ENCODE measurements at places on chromosomes 5 and 9.

GRCh38 chr5:115329475-115329874 is 33.0 kb upstream of the CCDC112 start:
- DNase-seq, result no peak

- no peak for DNase-seq
These were observed 29.7 kb upstream of the AUH start for GRCh38 chr9:91391412-91391811.

GRCh38 chr5:102767862-102768261 is 12.8 kb downstream of the PAM start:
- DNase-seq, result no peak

- DNase-seq, result no peak
These were observed 233.6 kb downstream of the MAST4 start for GRCh38 chr5:66829826-66830225.

DNA sequence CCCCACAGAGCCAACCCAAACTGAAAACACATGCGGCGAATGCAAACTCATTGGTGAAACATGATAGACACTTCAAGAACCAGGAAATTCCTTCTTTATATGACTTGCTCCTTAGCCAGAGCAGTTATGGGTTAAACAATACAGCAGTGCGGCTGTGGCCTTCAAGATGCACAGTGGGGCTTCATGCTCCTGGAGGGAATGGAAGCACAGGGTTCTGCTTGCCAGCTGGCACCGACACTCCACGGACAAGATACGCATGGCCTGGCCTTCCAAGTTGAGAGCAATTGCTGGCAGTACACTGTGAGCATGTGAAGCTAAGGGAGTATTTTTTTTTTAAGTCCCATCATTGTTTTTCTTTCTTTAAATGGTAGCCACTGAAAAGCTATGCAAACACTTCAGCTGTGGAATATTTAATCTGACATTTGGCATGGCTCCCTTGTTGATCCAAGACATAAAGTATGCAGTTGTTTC is 451.6 kb upstream of the CD180 start:
- DNase-seq, result no peak
